ENCODE measurements at places on chromosomes 7 and 10. TPM values are rescaled to one million over a fixed set of nuclear protein-coding genes. Genes with fewer than 3 reads are reported as not detected.

ELN gene
- 99.8 TPM for polyA plus RNA-seq

MMP21 gene
- 0.22 TPM for polyA plus RNA-seq

FEZF1 gene
- not detected for polyA plus RNA-seq

IL6 gene
- 4.0 TPM for polyA plus RNA-seq

AMPH gene
- polyA plus RNA-seq = 1.2 TPM

HERPUD2 gene
- 7.1 TPM for polyA plus RNA-seq

LIPK gene
- not detected for polyA plus RNA-seq

UTF1 gene
- polyA plus RNA-seq = not detected

DYDC1 gene
- polyA plus RNA-seq = not detected

DNA sequence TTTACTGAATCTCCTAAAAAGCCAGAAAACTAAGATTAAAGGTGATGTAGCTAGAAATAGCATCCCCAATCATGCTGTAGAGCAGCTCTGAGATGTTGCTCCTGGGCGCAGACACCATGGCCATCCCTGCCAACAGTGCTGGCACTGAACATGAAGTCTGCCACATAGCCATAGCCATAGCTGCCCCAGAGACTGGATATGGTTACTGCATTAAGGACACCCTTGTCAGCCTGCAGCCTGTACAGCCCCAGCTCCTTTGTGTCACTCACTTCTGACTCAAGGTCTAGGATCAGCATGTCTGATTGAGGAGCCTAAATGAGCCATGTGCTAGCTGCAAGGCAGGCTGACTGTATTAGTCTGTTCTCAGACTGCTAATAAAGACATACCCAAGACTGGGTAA is 284.6 kb downstream of the RPS24 start:
- no peak for DNase-seq

DNA sequence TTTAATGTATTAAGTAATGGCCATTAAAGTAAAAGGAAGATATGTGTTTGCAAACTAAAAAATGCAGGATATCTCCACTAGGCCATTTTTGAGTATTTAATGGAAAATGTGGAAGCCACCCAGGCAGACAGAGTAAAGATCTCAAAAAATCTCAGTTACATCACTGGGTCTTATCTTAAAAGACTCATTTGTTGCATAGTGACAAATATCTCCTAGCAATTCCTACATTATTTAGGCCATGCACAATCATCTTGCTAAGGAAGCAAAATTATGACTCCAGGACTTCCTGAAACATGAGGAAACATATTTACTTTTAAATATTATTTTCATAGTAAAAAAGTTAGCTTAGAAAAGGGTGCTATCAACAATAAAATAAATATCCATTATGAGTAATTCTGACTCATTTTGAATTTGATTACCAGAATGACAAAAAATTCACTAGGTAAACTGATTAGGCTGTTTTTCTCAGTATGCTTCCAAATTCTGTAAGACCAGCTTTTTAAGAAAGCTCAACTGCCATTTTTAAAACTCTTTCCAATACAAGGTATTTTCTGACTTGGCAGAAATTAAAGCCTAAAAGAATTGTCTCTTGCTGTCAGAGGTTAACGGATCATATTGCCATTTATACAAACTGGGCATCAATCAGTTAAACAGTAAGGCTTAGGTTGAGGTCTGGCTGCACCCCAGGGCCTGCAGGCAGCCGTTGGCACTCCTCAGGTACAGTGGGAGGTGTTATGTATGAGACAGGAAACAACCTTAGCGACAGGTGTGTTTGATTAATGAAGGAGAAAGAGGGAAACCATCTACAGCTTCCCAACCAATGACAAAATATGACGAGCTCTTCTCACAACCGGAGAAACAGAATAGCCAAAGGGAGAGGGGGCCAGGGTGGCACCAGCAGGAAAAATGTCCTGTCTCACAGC is 31.8 kb downstream of the PCLO start:
- no peak for DNase-seq

DNA sequence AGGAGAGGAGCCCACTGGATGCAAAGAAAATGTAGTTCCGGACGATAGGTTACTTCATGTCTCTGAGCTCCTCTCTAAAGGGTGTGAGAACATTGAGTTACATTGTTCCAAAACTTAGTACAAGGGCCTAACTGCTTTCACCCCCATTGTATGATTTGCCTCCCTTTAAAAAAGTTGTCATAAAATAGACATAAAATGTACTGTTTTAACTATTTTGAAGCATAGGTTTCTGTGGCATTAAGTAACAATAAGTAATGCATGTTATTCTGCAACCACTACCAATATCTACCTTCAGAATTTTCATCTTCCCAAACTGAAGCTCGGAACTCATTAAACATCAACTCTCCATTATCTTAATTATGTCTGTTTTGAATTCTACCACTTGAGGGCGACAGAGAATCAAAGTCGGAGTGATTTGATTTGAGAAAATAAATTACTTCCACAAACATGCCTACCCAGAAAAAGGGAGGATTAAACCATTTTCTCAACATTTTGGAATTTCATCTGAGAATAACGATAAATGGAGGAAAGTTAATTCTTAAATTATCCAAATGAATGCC is 2.7 kb downstream of the IGFBP1 start:
- no peak for DNase-seq

DNA sequence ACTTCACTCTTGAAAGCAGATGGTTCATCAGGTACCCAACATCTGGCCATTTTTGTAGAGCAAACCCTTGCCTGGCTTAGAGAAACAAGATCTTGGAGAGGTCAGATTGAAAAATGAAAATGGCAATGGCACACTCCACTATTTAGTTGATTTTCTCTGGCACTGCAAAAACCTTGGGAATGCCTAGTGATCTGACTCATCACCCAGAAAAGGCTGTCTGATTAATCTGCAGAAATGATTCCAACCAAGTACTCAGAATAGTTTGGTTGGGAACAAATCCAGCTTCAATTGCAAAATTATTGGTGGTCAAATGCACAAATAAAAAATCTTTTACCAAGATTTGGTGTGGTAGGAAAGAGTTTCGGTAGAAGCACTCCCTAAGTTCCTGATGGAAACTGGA is 351.2 kb downstream of the PHTF2 start:
- DNase-seq = no peak

DNA sequence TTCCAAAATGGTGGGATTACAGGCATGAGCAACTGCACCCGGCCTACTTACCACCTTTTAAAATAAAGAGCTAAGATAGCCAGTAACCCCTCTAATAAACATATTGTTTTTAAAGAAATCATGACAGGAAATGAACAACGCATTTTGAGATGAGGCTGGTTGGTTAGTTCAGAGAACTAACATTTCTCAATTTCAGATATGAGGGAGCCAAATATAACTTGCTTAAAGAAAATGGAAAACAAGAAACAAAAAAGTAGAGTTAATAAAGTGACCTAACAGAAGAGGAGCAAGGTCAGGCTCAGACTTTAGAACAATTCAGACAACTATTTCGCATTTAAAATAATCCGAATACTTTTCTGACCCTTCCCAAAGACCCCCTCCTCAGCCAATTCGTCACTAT is 254.9 kb upstream of the PHF14 start:
- no peak for DNase-seq

DNA sequence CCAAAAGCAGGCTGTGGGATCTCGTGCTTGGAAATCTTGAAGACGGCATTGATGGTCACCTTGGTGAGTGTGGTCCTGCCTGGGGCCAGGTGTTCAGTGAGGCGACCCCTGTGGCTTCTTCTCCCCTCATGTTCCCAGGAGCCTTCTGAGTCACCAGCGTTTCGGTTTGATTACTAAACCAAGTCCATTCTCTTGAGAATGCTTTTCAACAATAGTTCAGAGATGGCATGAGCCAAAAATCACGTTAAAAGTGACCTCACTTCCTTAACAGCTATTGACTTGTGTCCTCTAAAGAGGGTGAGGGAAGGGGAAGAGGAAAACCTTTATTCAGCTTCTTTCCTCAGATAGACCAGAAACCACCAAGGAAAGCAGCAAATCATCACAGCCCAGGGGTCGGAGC is 315.2 kb downstream of the GATA3 start:
- no peak for DNase-seq

GRCh38 chr10:122829454-122829853 is 16.2 kb downstream of the CUZD1 start:
- no peak for DNase-seq

- no peak for DNase-seq
Observed at GRCh38 chr10:92573091-92573797, 649 bp downstream of the IDE start.

DNA sequence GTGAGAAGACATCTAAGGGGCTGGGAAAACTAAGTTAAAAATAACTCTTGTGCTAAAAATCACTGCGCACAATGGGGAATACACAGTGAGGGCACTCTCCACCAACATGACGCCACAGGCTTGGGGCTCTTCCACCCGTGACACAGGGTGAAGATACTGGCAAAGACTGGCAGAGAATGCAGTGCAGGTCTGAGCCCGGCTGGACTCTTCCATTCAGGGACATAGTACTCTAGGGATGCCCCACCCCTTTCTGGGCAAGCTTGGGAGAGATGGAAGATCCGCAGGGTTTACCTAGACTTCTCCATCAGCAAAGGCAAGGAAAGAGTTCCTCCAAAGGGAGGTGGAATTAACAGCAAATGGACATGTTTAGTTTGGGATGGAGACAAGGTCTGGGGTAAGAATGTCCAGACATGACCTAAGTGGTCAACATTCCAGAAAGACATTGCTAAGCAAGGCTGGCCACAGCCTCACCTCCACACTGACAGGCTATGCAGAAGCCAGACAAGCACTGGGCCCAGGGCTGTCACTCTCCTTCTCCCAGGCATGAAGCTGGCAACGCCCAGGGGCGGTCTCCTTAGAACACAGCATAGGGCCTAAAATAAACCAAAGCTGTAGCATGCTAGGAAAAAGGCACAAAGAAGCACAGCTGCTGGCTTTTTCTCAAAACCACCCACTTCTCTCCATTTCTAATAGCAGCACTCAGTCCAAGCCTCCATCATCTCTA is 28.1 kb downstream of the XPNPEP1 start:
- peak; percentile 71 for DNase-seq

DNA sequence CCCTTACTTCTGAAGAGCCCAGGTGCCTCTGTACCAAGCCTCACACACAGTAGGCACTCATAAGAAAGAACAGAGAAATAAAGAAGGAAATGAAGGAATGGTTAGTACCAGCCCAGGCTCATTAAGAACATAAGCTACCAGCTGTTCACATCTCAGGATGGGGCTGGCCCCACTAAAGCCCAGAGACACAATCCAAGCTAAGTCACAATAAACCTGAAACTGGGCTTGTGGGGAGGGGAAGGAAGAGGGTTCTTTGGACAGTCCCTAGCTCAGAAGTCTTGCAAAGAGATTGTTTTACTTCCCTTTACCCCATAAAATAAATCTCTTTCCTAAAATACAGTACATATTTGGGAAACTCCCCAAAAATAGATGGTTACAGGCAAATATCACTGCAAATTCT is 24.3 kb downstream of the FBXW4 start:
- no peak for DNase-seq

DNA sequence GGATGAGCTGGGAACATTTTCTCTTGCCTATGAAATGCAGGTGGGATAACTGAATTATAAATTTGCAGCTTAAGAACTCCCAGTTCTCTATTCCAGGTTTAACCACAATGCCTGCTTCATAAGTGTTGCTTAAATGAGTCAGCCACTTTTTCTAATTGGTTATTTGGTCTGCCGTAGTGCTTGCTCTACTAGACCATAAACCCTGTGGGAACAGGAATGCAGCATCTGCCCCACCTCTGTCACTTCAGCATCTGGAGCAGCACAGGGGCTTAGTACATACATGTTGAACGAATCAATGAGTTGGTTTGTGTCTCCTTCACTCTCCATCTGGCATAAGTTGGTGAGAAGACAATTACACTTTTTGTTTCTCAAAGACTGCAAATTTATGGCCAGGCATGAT is 95.2 kb upstream of the PTER start:
- no peak for DNase-seq

GRCh38 chr7:21616796-21617436 is 74.1 kb downstream of the DNAH11 start:
- no peak for DNase-seq

- no peak for DNase-seq
Observed at GRCh38 chr7:147664541-147664940, 926.0 kb upstream of the C7orf33 start.

DNA sequence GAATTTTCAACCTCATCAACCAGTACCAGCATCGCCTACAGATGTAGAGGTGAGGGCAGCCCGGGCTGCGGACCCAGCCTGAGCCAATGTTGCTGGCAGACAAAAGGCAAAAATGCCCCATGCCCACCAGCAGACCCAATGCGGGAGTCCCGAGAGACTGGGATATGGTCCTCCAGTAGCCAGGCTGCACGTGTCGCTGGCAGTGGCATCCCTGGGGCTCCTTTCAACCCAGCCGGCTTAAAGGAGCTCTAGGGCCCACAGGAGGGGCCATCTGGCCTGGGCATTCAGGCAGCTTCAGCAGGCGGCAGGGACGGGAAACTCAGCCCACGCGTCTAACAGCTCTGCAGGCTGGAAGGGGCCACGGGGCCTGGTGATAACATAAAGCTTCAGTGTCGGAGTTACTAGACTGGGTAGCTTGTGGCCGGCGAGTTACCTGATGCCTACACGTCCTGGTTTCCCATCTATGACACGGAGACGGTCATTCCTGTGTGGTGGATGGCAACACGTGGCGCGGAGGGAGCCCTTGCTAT is 70.7 kb downstream of the PROSER2 start:
- no peak for DNase-seq
